ENCODE measurements at places on chromosomes 5 and 9. TPM values are rescaled to one million over a fixed set of nuclear protein-coding genes. Genes with fewer than 3 reads are reported as not detected.
A peak's percentile ranks its signal among the peaks of the same experiment; 100 is the strongest.

GRCh38 chr5:95284572-95285408 is at the start of gene MCTP1:
MCTP1 (minus strand) TSS chr5:95285094.
- no peak for DNase-seq

Gene BTNL8
- not detected for total RNA-seq

Gene C5orf52
- not detected for total RNA-seq

DNA sequence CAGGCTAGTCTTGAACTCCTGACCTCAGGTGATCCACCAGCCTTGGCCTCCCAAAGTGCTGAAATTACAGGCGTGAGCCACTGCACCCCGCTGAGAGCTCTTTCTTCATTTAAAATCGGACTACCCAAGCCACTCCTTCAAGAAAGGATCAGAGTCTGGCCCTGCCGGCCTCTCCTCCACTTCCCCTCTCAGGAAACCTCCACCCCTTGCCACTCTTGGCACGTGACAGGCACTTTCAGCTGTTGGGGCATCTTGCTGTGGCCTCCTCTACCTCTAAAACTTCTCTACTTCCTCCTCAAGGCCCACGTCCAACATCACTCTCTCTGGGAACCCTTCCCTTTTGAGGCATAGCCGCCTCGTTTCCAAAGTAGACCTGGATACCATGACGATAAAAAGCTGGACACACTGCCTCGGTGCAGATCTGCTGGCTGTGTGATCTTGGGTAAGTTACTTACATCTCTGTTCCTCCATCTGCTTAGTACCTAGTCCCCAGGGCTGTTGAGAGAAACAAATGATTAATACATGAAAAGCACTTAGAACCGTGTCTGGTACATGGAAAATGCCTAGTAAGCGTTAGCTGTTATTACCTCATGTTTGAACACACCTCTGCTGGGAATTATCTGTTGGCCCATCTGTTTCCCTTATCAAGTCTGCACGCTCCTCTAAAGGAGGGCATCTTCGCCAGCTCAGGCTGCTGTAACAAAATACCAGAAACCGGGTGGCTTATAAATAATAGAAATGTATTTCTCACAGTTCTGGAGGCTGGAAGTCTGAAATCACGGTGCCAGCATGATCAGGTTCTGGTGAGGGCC is 55.3 kb downstream of the SMIM23 start:
- no peak for DNase-seq

GRCh38 chr5:62707131-62707530 is 128.5 kb downstream of the LRRC70 start:
- DNase-seq, result no peak

Gene SH3RF2
- total RNA-seq, result 0.35 TPM

Gene TEK
- total RNA-seq, result not detected

DNA sequence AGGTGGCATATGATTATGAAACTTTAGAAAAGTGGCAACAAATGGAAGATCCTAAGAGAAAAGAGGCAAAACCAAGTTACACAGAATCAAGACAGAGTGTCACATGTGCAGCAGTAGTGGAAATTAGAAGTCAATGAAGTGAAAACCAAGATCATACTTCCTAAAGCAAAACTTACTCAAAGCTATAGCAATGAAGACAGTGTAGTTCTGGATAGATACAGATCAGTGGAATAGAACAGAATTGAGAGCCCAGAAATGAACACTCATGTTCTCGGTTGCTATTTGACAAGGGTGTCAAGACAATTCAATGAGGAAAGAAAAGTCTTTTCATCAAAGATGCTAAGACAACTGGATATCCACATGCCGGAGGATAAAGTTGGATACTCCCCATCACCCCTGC is 43.5 kb downstream of the NAA35 start:
- no peak for DNase-seq

- DNase-seq, result peak; percentile 45
Measured at GRCh38 chr9:130433168-130433946, 11.4 kb upstream of the ASS1 start.

GRCh38 chr5:130795037-130795436 is 370.0 kb downstream of the HINT1 start:
- DNase-seq, result no peak

- DNase-seq, result no peak
Measured at GRCh38 chr5:178280631-178281030, 48.0 kb upstream of the PHYKPL start.

Gene PAPPA
- not detected for total RNA-seq

Gene MRPS30
- 38.9 TPM for total RNA-seq

Gene SLC45A2
- not detected for total RNA-seq

Gene MRPS2
- total RNA-seq, result 15.6 TPM

Gene MROH2B
- total RNA-seq, result not detected

DNA sequence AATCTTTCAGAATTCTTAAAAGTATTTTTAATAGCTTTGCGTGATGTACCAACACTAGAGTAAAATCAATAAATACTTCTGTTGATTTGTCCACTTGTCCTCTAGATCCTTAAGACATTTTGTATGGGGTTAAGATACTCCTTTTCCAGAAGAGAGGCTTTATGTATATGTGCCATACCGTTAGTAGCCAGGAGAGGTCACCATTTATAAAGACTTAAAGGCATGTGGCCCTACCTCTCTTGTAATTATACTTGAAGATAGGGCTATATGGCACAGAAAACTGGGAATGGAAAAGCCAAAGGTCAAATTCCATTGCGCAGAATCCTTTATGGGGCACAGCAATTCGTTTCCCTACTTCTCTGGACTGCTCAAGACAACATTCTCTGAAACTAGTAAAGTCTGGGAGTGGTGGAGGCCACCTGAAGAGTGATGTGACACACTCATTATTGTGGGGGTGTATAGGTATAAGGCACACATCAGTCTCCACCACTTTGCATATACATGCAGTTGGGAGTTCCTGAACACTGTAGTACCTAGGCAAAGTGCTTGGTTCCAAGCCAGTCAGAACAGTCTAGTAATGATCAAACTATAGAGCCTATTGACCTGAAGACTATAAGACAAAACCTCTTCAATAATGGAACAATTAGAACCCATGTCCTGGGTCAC is 140.1 kb upstream of the FBXL17 start:
- no peak for DNase-seq

Data from natural killer cell (primary cell).